ENCODE measurements at places on chromosomes 3 and 15. TPM values are rescaled to one million over a fixed set of nuclear protein-coding genes. Genes with fewer than 3 reads are reported as not detected.

The BNIP2 gene
- 135 TPM for total RNA-seq

GRCh38 chr3:15903759-15904720 lies 106.3 kb upstream of the ANKRD28 start:
- no peak overlapping the region for H3K27ac ChIP-seq
- H3K27me3 ChIP-seq, result no peaks in the 10 kb centered on the region
- no peaks in the 10 kb centered on the region for H3K36me3 ChIP-seq

DNA sequence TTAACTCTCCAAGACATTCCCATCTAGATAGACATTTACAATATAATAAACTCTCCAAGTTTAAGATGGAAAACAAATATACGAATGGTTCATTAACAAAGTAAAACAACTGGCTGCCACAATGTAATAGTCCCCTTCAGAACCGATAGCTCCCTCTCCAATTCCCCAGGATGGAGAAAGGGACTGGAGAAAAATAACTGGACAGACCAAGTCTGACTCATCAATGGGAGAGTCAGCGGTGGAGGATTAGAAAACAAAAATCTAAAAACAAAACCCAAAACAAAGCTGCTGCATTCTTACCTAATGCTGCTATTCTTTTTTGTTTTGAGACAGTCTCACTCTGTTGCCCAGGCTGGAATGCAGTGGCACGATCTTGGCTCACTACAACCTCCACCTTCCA lies 468.1 kb downstream of the SHQ1 start:
- H3K4me1 ChIP-seq, result no peaks in the 10 kb centered on the region
- no peak overlapping the region for H3K4me3 ChIP-seq
- H3K36me3 ChIP-seq, result no peaks in the 10 kb centered on the region
- DNase-seq, result no peak

DNA sequence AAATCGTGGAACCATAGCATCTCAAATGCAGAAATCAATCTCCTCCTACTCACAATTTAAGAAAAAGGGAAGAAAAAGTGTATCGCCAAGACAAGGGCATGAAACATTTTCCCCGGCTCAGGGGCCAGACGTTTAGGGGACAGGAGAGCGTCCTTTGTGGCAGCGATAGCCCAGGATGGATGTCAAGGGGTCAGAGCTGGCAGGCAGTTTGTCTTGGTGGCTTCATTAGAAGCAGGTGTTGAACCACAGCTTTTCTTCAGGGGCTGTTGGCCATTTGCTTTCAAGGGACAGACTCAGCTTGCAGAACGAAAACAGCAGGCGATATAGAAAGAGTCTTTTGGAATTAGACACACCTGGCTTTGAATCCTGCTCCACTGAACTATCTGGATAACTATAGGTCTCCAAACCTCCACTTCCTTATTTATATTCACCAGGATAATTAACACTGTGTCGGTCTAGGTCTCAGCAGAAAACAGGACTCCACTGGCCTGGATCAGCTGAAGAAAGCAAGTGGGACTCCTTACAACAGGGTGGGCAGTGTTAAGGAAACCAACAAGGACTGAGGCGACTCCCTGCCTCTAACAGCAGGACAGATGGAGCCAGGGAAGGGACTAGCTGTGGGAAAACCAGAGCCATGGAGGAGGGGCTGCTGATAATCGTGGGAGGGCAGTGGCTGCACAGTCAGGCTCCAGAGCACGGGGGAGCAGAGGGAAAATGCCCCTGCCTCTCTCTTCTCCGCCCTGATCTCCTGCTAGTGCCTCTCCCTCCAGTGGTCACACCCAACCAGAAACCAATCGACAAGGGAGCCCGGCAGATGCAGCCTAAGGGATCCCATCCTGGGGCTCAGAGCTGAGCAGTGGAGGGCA lies 123.6 kb downstream of the LIPC start:
- H3K27me3 ChIP-seq, result no peaks in the 10 kb centered on the region
- H3K27ac ChIP-seq, result no peak overlapping the region
- peaks cover 4% of the 10 kb centered on the region for H3K4me1 ChIP-seq
- DNase-seq, result peak; percentile 43
- H3K4me3 ChIP-seq, result no peak overlapping the region

The RTP2 gene
- total RNA-seq, result not detected
